ENCODE measurements at places on chromosomes 6 and 20.
A peak's percentile ranks its signal among the peaks of the same experiment; 100 is the strongest.

GRCh38 chr20:9243986-9244385 is 175.1 kb downstream of the PLCB4 start:
- DNase-seq = no peak

DNA sequence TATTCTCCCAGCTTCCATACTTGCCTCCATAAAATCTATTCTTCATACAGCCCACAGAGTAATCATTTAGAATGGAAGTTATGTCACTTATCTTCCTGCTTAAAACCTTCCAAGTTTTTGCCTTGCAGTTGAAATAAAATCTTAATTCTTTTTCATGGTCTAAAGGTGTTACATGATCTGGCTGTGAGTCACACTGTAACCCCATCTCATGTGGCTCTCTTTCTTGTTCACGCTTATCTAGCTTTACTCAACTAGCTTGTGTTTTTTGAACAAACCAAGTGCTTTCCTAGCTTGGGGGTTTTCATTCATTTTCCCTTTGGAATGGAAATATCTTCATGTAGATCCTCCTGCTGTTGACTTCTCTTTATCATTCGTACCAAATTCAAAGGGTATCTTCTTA is 23.6 kb upstream of the THEMIS start:
- DNase-seq = no peak

GRCh38 chr6:108521616-108522107 is 39.1 kb upstream of the FOXO3 start:
- DNase-seq = no peak

DNA sequence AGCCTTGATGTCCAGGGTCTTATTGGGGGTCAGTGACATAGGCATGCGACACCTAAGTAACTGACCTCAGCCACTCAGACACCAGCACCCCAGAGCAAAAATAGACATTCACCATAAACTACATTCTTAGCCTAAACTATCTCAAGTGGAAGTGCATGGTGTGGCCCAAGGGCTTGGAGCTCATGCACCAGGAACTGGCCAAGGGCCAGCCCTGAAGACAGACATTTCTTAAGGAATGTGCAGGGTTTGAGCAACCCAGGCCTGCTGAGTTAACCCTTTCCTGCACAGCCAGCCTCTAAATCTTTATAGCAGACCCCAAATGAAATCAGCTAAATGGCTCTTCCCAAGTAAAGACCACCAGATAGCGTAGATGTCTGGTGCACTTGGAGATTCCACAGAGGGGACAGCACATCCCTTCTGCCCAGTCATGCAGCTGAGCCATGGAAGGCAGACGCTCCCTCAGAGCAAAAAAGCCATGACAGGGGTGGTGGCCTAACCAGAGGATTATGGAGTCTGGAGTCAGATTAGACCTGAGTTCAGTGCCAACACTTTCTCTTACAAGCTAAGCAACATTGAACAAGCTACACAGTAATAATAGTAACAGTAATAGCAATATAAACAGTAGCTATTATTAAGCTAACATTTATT is 222.6 kb downstream of the ZMYND8 start:
- DNase-seq = no peak

DNA sequence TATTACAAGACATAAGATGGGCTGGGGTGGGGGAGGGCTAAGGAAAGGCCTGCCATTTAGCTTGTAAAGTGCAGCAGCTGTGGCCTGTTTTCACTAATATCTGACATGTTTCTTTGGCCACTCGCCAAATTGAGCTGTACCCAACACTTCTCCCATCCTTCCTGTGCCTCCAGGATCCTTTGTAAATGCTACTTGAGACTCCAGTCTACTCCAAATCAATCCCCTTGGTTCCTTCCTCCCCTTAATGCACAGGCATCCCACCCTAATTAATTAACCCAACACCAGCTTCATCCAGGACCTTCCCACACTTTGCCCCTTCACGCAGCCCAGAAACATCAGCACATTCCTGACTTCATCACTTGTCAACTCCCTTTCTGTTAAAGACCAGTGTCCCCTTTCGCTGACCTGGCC is 55.0 kb upstream of the TCF21 start:
- peak; percentile 87 for DNase-seq

DNA sequence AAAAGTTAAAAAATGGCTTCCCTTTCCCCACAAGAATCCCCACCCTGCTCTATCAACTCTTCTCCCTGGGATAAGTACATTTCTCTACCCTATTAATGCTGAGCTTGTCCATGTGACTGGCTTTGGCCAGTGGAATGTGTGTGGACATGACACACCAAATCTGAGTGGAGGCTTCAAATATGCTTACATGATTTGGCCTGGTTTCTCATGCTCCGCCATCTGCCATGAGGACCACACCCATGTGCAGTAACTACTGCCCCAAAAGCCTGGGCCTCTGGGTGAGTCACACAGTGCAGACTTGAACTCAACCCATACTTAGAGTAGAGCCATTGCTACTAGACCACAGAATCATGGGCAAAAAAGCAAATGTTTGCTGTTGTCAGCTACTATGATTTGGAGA is 65.4 kb downstream of the PRND start:
- DNase-seq = no peak

All from NCI-H2171 (cell line).